ENCODE measurements at places on chromosomes 16 and 17.

DNA sequence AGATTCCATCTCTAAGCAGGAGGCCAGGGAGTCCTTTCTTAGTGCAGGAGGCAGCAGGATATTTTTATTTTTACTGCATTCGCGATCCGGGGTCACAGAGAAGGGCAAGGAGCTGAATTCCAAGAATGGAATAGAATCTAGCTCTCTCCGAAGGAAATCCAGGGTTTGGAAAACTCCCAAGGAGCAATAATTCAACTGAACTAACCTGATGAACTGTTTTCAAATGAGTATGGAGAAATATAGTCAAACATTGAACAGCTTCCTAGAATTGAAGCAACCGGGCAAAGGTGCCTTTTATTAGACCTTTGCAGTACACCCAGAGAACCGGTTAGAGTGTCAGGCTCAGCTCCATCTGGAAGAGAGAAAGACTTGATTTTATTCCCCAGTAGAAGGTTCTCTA lies 120.7 kb upstream of the MAF start:
- DNase-seq = no peak

- no peak for DNase-seq
These were observed 60.0 kb downstream of the MEAK7 start for GRCh38 chr16:84444476-84444875.

GRCh38 chr16:4391631-4392381 lies 20.2 kb downstream of the VASN start:
- DNase-seq = no peak

- peak; percentile 96 for DNase-seq
These were observed 30.2 kb upstream of the RASD1 start for GRCh38 chr17:17526369-17526768.

GRCh38 chr17:17795946-17796786 lies 40.6 kb downstream of the SREBF1 start:
- DNase-seq = no peak

GRCh38 chr17:3792481-3792880 lies 8.5 kb downstream of the ITGAE start:
- DNase-seq = no peak

DNA sequence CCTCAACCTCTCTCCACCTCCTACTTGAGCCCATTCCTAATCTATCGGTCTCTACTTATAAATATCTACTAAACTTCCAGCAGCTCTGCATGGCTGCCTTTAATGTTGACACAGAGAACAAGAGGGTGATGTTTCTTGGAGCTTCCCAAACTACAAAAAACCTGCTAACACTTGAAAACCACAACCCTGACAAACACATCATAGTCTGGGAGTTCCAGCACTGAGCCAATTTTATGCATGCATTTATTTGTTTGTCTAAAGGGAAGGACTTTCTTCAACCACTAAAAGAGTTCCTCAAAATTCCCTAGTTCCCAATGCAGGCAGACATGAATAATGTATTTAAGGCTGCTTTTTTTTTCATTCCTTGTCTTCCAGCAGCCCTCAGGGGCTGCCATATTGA lies 331.8 kb upstream of the XYLT1 start:
- no peak for DNase-seq

- no peak for DNase-seq
These were observed 4.7 kb downstream of the PRAC1 start for GRCh38 chr17:48717367-48718226.

DNA sequence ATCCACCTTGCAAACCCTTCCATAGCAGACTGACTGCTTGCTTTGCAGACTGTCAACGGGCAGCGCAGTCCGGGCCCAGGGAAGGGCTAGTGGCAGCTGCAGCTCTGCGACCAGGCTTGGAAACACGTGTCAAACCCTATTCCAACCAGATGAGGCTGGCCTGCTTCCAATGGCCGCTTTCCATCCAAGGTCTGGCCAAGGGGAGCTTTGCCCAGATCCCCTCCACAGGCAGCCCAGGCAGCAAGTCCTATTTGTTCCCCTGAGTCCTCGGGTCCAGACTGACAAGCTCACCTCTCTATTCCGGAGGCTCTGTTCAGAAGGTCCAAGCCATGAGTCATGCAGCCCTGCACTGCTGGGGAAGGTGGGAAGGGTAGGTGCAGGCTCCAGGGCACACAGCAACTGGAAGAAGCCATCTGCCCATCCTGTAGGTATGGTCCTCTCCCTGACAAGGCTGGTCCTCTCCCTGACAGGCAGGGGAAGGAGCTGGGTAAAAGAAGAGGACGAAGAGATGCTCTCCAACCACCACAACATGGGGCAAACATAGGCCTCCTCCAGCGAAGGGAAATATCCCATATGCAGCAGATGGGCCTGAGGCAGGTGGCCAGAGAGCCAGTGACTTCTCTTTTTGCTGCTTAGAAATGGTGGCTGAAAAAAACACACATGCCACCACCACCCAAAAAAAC lies 22.6 kb upstream of the AXIN2 start:
- no peak for DNase-seq

GRCh38 chr17:7207120-7208001 lies 12.3 kb downstream of the DLG4 start:
- DNase-seq = no peak

DNA sequence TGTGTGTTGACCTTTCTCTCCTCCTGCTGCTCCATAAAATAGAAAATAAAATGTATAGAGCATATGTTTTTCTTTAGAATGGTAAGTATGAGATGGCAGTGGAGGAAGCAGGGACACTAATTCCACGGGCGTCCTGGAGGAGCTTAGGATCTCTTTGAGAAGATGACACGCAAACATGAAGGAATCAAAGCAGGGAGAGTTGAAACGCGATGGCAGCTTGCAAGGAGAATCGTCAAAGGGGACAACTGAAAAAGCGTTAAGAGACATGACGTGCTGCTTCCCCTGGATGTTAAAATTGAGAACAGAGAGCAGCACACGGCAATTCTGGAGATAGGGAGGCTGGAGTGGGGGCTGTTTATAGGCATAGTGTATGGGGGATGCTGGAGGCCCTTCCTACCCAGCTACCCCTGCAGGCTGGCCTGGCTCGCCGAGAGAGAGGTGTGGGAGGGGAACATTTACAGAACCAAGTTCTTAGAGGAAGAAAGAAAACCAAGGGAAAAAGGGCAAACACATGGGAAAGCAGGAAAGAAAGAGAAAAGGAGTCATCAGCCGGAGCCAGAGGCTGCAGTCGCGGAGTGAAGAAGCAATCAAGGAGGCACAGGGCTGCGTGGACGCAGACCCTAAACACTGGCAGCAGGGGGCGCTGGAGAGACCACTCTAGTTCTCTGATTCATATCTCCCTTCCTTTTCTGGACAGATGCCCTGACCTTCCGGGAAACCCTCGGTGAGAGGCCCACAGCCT lies 55.8 kb downstream of the MYH13 start:
- DNase-seq = peak; percentile 12

GRCh38 chr17:67365738-67366192 lies 612 bp downstream of the PSMD12 start:
- peak; percentile 60 for DNase-seq

GRCh38 chr17:59330053-59330942 lies 1.2 kb upstream of the YPEL2 start:
- DNase-seq = peak; percentile 23

- no peak for DNase-seq
These were observed 226.5 kb upstream of the MPHOSPH6 start for GRCh38 chr16:82396509-82396908.

- DNase-seq = no peak
These were observed 71.5 kb upstream of the DNAJA2 start for GRCh38 chr16:47045023-47045422.

DNA sequence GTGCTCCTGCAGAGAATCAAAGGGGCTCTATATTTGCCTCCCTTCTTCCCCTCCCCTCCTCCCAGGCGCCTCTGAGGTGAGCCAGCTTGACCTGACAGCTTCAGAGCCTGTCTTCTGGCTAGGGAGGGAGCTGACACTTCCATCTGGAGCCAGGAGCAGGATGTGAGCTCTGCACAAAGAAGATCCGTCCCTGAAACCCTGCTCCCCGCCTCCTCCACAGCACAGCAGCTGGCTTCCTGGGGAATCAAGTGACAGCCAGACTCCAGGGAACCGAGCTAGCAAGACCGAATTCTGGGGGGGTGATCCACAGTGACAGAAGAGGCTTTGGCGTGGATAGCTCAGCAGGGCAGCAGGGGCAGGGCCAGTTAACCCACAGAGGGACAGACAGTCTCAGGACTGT lies 37.2 kb downstream of the CCDC182 start:
- peak; percentile 14 for DNase-seq

DNA sequence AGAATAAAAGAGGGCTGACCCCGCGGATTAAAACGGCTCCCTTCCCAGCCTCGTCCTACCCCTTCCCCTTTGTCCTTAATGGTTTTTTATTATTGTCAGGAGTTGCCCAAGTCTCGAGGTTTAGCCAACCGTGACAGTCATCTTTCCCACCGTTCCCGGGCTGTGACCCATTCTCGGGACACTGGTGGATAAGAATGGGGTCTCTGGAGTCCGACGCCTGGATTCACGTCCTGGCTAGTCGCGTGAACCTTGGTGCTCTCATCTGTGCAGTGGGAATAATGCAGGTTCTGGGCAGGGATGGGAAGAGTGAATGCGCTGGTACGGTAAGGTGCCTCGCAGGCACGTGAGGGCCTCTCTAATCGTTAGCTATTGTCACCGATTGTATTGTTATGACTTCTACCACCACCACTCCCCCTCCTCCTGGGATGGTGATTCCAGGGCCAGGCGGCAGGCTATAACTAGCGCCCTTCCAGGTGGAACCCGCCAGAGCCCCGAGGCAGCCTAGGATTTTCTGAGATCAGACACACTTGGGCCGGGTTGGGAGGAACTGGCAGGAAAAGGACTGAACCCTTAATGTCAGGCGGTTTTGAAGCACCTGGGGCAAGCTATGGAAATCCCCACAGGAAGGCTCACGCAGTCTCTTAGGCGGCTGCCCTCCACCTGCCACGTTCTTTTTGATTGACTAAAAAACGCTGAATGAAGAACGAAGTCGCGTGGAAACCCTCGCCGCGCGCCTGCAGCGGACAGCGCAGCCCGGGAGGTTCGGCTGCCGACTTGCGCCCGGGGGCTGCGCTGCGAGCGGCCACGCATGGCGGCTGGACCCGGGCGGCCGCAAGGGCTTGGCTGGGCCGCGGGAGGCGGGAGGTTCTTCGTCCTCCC lies 2.7 kb downstream of the HS3ST3B1 start:
- no peak for DNase-seq

- peak; percentile 92 for DNase-seq
These were observed 10.2 kb upstream of the CENPT start for GRCh38 chr16:67857547-67858233.

GRCh38 chr17:74778960-74779359 lies 2.8 kb upstream of the NAT9 start:
- no peak for DNase-seq

DNA sequence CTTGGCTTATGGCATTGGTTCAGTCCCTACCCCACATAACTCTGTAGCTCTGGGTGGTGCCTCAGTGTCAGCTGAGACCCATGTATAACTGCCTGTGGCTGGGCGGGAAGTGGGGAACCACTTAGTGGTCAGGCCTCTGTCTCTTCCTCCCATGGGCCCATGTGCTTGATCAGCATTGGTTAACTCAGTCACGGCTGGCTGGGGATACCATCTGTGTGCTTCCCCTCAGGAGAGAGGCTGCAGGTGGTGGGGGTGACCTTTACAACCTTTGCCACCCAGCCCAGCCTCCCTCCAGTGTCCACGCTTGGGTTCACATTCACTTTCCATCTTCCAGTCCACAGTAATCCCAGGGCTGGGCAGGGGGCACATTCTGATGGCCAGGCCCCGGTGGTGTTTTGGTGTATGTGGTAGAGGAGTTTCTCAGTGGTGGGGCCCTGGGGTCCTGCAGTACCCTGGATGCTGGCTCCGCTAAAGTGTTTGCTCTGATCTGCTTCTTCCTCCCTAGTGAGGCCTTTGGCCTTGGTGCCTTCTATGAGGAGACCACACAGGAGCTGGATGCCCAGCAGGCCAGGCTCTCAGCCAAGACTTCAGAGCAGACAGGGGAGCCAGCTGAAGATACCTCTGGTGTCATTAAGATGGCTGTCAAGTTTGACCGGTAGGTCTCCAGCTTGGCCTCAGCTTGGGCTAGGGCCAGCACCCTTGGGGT lies 10.2 kb upstream of the NFATC3 start:
- no peak for DNase-seq

DNA sequence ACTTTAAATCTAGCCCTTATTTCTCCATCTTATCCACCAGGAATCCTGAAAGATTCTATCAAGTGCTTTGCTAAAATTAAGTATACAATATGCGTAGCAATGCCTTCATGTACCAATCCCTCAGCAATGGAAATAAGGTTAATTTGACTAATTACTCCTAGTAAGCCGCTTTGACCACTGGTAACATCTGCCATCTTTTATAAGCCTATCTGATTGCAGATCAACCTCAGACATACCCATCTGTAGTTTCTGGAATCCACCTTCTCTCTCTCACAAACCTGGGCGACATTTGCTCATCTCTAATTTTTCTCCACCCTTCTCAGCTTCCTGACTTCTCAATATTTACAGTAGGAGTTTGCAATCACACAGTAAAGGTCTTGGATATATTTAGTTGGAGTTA lies 138.8 kb upstream of the CRHR1 start:
- no peak for DNase-seq

DNA sequence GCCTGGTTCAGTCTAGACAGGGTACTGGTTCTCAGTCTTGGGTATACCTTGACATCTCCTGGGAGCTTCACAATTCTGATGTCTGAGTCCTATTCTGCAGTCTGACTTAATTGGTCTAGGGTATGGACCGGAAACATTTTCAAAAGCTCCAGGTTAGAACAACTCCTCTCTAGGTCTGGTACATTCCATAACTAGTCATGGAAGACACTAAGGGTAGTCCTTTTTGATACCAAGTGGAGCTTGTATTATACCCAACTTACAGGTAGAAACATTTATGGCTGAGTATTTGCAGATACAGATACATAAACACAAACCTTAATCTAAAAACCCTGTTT lies 5.0 kb downstream of the RPL23 start:
- DNase-seq = no peak

DNA sequence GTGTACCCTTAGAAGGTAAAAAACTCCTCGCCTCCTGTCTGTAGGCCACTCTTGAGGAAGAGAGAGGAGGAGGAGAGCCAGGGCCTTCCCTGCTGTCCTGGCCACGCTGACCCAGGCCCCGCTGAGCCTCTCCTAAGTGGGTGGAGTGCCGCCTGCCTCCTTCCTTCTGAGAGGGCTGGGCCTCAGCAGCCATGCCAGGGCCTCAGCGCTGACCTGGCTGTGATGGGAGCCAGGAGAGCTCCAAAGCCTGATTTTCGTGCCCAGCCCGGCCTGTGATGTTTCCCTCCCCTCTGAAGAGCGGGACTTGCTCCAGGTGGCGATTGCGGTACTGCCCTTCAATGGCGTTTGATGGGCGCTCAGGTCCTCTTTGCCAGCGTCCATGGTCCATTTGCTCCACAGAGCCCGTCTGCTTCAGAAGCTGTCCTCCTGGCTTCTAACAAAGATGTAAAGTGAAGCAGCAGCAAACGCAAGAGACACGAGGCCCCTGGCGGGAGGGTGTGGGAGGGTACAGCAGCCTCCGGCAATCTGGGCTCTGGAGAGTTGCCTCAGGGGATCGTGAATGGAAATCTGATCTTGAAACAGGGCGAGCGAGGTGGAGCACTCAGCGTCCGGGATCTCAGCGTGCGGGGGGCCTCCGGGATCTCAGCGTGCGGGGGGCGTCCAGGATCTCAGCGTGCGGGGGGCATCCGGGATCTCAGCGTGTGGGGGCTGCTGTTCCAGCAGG lies 93.5 kb downstream of the NPIPB11 start:
- DNase-seq = no peak

- DNase-seq = no peak
These were observed 10.0 kb downstream of the MMP15 start for GRCh38 chr16:58035356-58036170.
